GM04504 (cell line): ENCODE measurements at places on chromosomes 5 and 9.

DNA sequence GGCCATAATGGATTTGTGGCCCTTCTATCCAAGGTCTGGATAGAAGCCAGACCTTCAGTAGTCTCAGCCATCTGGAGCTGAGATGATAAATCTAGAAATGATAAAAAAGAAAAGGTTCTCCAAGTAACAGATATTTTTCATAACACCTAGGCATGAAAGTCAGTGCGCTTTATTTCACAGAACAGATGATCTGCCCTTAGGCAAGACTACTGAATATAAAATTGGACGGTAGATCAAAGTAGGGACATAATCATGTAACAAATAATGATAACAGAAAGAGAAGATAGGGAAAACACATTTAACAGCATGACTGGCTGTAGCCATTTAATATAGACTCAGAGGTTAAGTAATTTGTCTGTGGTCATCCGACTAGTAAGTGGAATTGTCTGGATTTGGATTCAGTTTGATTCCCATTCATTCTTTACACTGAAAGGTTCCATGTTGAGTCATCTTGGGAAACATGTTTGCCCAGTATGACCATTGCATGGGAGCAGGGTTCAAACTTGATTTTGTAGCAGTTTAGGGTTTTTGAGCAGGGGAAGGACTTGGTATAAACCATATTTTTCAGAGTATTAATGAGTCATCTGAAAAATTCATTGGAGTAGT, 4.1 kb upstream of the CAVIN4 start:
- no peak for DNase-seq

GRCh38 chr9:106893088-106893487, 30.1 kb downstream of the ZNF462 start:
- peak; percentile 25 for DNase-seq

DNA sequence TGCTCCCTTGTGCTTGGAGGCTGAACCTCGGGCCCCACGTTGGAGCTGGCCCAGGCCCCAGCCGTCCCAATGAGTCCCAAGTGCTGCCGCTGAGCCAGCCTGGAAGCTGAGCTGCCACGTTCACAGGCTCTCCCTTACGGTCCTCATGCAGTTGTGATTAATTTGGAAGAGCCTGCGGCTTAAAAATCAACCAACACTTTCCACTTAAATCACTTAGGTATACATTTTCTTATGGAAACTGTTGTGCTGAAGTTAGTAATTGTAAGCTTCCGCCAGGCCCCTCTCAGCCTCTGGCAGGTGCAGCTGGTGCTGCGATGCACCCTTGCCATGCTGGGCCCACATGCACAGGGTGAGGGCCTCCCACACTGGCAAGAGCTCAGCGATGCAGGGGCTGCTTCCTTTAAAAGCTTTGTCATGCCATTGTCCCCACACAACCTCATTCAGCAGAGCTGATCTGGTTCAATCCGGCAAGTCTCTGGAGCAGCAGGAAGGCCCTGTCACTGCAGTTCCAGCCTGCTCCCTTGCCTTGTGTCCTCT, 61.0 kb downstream of the IPPK start:
- DNase-seq, result no peak

DNA sequence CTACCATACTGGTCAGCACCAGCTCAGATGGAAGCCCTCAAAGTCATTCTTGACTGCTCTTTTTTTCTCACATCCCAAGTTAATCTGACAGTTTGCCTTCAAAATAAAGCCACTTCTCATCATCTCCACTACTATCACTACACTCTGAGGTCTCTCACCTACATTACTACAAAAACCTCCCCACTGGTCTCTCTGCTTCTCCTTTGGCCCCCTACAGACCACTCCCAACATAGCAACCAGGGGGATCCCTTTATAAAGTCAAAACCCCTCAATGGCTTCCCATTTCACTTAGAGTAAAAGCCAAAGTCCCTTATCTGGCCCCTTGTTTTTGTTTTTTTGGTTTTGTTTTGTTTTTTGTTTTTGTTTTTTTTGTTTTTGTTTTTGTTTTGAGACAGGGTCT, 4.6 kb downstream of the ARAP3 start:
- no peak for DNase-seq

GRCh38 chr5:27252911-27253310, 214.5 kb upstream of the CDH9 start:
- no peak for DNase-seq

- no peak for DNase-seq
Measured at GRCh38 chr5:136350343-136350742, 15.0 kb downstream of the TRPC7 start.
